Ovary (tissue), 10 donors: ENCODE measurements at places on chromosomes 1 and 21.

- no peaks in the 10 kb centered on the region for H3K27me3 ChIP-seq
- H3K4me1 ChIP-seq, result peaks cover 6% of the 10 kb centered on the region
- H3K27ac ChIP-seq, result no peak overlapping the region
- DNase-seq, result peak; percentile 50
- H3K4me3 ChIP-seq, result no peak overlapping the region
These were observed 45.2 kb upstream of the DPT start for GRCh38 chr1:168774241-168774640.

- H3K4me3 ChIP-seq, result no peak overlapping the region
- no peak for DNase-seq
- no peaks in the 10 kb centered on the region for H3K4me1 ChIP-seq
- H3K27me3 ChIP-seq, result no peaks in the 10 kb centered on the region
These were observed 25.6 kb downstream of the DISP3 start for GRCh38 chr1:11504599-11504998.

DNA sequence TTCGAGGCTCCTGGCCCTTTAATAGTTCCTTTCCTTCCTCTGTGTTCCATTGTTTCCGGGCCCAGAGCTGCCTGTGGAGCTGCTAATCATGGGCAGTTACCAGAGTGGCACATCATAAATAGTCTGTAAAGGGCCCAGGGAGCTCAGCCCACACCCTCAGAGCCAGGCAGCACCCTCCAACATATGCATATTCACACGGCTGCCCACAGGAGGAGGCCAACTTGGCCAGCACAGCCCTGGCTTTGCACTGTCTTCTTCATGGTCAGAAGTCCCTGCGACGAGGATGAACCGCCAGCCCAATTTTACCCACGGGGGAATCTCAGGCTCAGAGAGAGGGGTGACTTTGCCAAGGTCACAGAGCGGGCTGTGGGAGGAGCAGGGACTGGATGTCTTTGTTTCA is 172.5 kb downstream of the TRABD2B start:
- DNase-seq, result no peak
- H3K4me1 ChIP-seq, result no peaks in the 10 kb centered on the region
- H3K36me3 ChIP-seq, result no peaks in the 10 kb centered on the region
- no peak overlapping the region for H3K4me3 ChIP-seq
- H3K27ac ChIP-seq, result no peak overlapping the region
- H3K27me3 ChIP-seq, result no peaks in the 10 kb centered on the region

DNA sequence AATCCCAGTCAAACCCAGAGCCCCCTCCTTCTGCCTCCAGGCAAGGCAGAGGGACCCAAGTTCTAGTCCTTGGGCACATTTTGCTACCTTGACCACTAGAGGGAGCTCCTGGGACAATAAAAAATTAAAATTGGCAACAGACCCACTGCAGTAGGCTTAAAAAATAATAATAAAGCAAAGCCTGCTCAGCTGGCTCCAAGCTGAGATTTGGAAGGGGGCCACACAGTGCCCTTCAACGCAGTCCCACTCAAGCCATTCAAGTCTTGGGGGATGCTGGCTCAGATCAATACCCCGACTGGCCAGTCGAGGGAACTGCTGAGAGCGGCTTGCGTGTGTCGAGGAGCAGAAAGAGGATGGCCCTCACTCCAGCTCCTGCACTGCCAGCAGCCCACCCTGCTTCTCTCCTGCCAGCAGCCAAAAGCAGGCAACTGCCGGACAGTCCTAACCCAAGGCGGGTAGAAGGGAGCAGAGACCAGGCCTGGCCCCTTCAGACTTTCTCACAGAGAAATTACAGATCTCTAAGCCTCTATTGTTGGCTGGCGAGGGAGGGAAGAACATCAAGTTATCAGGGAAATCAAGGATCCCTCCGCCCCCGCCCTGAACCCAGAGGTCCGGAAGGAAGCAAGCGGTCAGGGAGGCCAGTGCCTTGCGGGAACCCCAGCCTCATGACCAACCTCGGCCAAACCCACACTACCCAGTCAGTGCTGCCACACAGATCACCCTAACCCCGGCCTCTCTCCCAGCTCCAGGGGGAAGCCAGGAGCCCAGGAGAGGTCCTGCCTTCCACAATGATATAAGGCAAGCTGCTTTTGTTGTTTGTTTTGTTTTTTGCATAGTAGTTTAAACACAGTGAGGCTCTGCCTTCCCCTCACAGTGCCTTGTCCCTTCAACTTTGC is 4.9 kb upstream of the ALDH4A1 start:
- peaks cover 3% of the 10 kb centered on the region for H3K4me1 ChIP-seq
- H3K4me3 ChIP-seq, result no peak overlapping the region
- no peaks in the 10 kb centered on the region for H3K27me3 ChIP-seq

DNA sequence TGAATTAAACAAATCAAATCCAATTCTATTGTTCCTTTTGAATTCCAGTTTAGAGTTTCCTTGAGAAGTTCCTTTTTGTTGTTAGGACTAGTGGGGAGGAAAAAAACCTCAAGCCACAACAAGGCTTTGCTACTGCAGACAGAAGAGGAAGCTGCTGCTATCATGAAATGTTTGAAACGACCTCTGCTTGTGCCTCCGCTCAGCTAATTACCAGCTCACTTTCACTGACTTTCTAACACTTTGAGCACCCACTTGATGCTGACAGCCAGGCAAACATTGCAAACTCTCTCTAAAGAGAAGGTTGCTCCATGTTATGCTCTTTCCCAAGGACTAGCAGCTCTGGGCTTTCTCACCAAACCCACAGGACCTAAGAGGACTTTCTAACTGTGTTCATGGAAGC is 203.9 kb upstream of the PROX1 start:
- no peak for DNase-seq
- no peak overlapping the region for H3K27ac ChIP-seq
- no peak overlapping the region for H3K4me3 ChIP-seq
- H3K36me3 ChIP-seq, result no peaks in the 10 kb centered on the region

DNA sequence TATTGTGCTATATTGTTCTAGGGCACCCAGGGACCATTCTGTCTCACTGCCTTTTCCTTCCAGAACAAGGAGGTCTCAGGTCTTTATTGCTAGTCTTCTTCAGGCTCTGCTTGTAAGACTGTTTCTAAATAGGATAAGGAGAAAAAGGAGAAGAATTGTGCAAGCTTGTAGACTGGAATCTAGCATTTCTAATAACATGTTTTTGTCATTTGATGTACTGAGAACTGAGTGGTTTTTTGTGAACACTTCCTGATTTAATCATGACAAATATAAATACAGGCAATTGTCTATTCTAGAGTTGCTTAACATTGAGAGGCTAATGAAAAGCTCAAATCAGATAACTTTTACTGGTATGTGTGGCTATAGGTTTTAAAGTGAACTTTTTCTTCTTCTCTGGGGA is 77.6 kb downstream of the CLIC4 start:
- DNase-seq, result no peak
- H3K27me3 ChIP-seq, result no peaks in the 10 kb centered on the region
- H3K36me3 ChIP-seq, result no peaks in the 10 kb centered on the region
- no peak overlapping the region for H3K27ac ChIP-seq

- H3K36me3 ChIP-seq, result no peaks in the 10 kb centered on the region
- no peak for DNase-seq
- no peaks in the 10 kb centered on the region for H3K4me1 ChIP-seq
- no peak overlapping the region for H3K27ac ChIP-seq
- H3K27me3 ChIP-seq, result no peaks in the 10 kb centered on the region
These were observed 18.8 kb downstream of the AVPR1B start for GRCh38 chr1:206098242-206098919.

GRCh38 chr1:84598846-84599741 is 24.9 kb upstream of the CTBS start:
- no peaks in the 10 kb centered on the region for H3K36me3 ChIP-seq
- no peaks in the 10 kb centered on the region for H3K4me1 ChIP-seq
- H3K27ac ChIP-seq, result no peak overlapping the region
- DNase-seq, result no peak

- peak overlapping the region; percentile 98 for H3K4me3 ChIP-seq
- no peaks in the 10 kb centered on the region for H3K27me3 ChIP-seq
- DNase-seq, result no peak
- H3K27ac ChIP-seq, result peak overlapping the region; percentile 83
- no peaks in the 10 kb centered on the region for H3K36me3 ChIP-seq
These were observed 870 bp downstream of the FBXO28 start for GRCh38 chr1:224114787-224115175.

- no peaks in the 10 kb centered on the region for H3K36me3 ChIP-seq
- no peaks in the 10 kb centered on the region for H3K27me3 ChIP-seq
- peak overlapping the region; percentile 93 for H3K4me3 ChIP-seq
- H3K4me1 ChIP-seq, result peaks cover 4% of the 10 kb centered on the region
- DNase-seq, result peak; percentile 59
These were observed 690 bp downstream of the B3GALNT2 start for GRCh38 chr1:235503403-235504121.
